ENCODE measurements at places on chromosomes 6 and 20.
A peak's percentile ranks its signal among the peaks of the same experiment; 100 is the strongest.

GRCh38 chr6:45196121-45196520 lies 132.0 kb upstream of the RUNX2 start:
- peaks cover 3% of the 10 kb centered on the region for H3K36me3 ChIP-seq
- no peak for DNase-seq
- H3K27me3 ChIP-seq = no peaks in the 10 kb centered on the region
- peak overlapping the region; percentile 52 for H3K4me3 ChIP-seq
- peak overlapping the region; percentile 21 for H3K27ac ChIP-seq

GRCh38 chr6:74932232-74932888 lies 273.5 kb downstream of the COL12A1 start:
- H3K27ac ChIP-seq = no peak overlapping the region
- no peak overlapping the region for H3K4me3 ChIP-seq
- H3K4me1 ChIP-seq = no peaks in the 10 kb centered on the region
- no peaks in the 10 kb centered on the region for H3K36me3 ChIP-seq
- no peak for DNase-seq

GRCh38 chr20:53800883-53801604 lies 207.4 kb upstream of the ZNF217 start:
- H3K27ac ChIP-seq = no peak overlapping the region
- no peaks in the 10 kb centered on the region for H3K4me1 ChIP-seq
- H3K36me3 ChIP-seq = no peaks in the 10 kb centered on the region
- H3K27me3 ChIP-seq = no peaks in the 10 kb centered on the region
- DNase-seq = no peak

DNA sequence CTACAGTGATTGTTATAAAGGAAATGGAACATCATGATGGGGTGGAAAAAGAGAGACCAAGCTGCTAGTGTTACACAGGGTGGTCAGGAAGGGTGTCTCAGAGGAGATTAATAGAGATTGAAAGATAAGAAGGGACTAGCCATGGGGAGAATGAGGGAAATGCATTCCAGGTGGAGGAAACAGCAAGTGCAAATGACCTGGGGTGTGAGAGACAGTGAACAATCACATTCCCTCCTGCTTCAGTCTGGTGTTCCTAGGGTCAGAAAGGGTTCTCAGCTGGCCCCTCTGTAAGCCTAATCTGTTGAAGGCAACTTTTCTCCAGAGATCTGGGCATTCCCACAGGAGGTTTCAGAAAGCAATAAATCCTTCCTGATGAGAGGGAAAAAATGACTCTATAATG lies 3.6 kb upstream of the KCNB1 start:
- H3K4me1 ChIP-seq = peaks cover 2% of the 10 kb centered on the region
- peaks cover 49% of the 10 kb centered on the region for H3K27me3 ChIP-seq
- no peak overlapping the region for H3K27ac ChIP-seq
- no peaks in the 10 kb centered on the region for H3K36me3 ChIP-seq

All from T-helper 2 cell treated with Interferon-gamma antibody and Interleukin-4, amounts not matched to agents 5 μg/mL and 100 μg/mL, for 36 hours (primary cell).